ENCODE measurements at places on chromosomes 6 and 20.

- no peak for DNase-seq
Measured at GRCh38 chr6:156645097-156645496, 132.1 kb upstream of the ARID1B start.

DNA sequence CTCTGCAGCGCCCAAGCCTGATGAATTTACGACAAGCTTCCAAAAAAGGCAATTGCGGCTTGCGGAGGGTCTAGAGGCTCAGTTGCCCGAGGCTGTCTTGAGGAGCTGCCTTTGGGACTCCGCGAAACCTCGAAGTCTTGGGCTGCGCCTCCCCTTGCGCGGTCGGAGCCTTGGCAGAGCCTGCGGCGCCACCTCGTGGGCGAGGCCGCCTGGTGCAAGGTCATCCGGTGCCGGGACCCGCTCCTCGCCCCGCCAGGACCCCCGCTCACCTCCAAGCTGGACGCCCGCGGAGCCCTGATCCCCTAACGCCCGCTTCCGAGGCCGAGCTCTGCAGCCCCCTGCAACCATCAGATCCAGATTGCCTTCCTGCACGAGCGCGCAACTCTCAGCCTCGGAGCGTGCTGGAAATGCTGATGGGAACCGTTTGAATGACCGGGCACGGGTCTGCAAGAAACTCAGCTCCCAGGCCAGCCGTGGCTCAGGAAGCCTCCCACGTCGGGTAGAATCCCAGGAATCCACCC is 14.9 kb upstream of the FAM210B start:
- DNase-seq = no peak

- DNase-seq = no peak
Measured at GRCh38 chr6:36717871-36718540, 20.4 kb downstream of the RAB44 start.

GRCh38 chr20:32737371-32738223 is 5.7 kb downstream of the COMMD7 start:
- DNase-seq = peak; percentile 19

DNA sequence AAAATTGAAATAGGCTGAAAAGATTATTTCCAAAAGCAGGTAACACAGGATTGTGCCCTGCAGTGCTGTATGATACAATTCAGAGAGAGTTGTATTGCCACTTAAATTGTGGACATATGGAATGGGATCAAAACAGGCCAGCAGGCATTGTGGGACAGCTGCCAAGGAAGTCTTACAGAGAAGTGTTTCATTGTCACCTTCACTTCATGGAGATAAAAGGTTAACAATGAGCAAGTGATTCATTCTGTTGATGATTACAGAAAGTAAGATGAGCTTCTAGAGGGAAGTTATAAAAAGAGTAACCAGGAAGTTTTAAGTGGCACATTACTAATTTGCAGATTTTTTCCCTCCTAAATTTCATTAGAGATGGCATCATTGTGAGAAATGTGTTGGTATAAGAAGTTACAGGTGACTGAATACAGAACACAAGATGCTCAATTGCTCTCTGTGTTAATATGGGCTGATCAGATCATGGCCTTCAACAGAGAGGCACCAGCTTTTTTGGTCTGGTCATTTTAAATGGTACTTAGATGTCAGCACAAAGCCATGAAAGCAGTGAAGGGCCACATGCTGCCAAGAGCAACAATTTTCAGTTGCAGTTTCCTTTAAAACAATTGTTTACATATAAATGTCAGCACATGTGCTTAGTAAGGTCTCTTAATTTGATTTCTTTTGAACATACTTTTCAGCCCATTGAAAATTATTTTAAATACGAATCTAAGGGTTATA is 402.5 kb upstream of the FKBP1C start:
- DNase-seq = no peak

GRCh38 chr6:3194535-3195419 is 32.7 kb downstream of the TUBB2B start:
- DNase-seq = no peak

DNA sequence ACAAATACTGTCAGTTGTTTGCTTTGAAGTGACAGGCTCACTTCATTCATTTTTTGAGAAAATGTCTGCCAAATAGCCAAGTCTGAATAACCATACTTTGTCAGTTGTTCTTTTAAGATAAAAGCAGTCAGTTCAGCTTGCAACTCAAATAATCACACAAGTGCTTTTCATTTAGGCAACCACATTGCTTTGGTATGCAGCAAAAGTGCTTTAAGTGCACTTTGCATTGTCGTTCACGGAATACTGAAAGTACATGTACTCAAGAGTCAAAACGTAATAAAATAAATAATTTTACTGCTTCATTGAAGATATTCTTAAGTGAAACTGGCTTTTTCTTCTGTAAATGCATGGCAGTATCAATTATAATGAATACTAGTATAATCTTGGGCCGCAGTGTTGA is 107.2 kb downstream of the MMS22L start:
- no peak for DNase-seq

DNA sequence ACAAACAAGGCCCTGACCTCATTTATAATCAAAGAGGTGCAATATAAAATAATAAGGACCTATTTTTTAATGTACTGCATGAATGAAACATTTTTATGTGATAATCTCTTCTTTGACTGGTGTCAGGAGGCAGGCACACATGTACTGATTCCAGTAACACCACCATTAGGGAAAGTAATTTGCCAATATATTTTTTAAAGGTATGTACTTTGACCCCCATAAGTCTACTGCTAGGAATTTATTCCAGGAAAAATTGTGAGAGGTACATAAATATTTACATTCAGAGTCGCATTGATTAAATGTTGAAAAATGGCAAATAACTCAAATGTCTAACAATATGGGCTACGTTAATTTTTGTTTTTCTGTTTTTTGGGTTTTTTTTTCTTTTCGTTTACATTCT is 325.4 kb upstream of the PRDM1 start:
- DNase-seq = no peak
